Skin of body (tissue), 3 donors: ENCODE measurements at places on chromosomes 16 and 17. TPM values are rescaled to one million over a fixed set of nuclear protein-coding genes. Genes with fewer than 3 reads are reported as not detected.

Gene GINS2
- 5.3 TPM for total RNA-seq

Gene OR4D1
- total RNA-seq, result not detected

Gene SMIM36
- total RNA-seq, result not detected

Gene NDRG4
- 4.4 TPM for total RNA-seq

Gene MT3
- not detected for total RNA-seq

Gene BRICD5
- 2.7 TPM for total RNA-seq

Gene GPR142
- total RNA-seq, result not detected

Gene TBC1D26
- total RNA-seq, result 0.49 TPM

Gene GRAPL
- 0.89 TPM for total RNA-seq

DNA sequence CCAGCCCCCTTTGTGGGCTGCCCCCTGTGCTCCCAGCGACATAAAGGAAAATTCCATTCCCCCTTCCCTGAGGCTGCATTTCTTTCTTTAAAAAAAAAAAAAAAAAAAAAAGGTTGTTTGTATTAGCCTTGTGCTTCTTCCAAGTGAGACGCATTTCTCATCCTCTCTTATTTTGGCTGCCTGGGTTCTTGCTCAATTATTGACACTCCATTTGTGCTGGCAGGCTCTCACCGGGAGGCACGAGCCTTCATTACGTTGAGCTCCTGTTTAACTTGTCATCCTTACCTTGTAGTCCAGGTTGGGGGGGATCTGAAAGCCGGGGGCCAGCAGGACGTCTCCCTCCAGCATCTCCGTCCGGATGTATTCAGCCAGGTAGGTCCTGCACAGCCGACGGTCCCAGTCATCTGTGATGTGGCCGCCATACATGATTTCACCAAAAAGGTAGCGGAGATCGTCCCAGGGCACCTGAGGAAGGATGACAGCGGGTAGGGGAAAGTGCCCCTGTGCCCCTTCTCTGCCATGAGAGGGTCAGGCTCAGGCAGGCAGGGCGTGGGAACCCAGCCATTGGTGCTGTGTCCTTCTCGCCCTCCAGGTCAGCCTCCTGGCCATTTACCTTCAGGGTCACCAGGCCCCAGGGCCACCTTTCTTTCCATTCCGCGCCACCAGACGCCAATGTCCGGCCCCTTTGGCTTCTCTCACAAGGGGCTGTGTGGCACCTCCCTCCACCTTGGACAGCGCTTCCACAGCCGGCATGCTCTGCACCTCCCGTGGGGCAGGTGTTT lies 50.6 kb downstream of the PGS1 start:
- no peak for DNase-seq

GRCh38 chr17:40956401-40957254 lies 10.1 kb downstream of the KRT39 start:
- no peak for DNase-seq

- no peak for DNase-seq
These were observed 20.9 kb upstream of the CALB2 start for GRCh38 chr16:71337631-71338030.

- no peak for DNase-seq
These were observed 77.9 kb upstream of the SDK2 start for GRCh38 chr17:73722165-73722564.

DNA sequence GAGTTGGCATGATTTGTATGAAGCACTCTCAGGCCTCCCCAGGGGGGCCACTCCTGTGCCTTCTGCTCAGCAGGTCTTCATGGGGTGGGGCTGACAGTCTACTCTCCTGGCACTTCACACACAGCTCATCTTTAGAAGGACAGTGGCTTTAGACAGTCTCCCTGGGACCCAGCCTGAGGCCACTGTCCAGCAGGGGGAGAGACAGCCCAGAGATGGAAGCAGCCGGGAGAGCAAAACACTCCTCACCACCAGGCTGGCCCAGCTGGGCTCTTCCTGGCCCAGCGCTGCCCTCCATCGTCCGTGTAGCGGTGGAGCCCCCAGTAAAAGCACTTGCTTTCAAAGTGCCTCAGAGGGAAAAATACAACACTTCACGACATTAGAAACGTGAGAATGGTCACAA lies 62.0 kb upstream of the CRHR1 start:
- no peak for DNase-seq

DNA sequence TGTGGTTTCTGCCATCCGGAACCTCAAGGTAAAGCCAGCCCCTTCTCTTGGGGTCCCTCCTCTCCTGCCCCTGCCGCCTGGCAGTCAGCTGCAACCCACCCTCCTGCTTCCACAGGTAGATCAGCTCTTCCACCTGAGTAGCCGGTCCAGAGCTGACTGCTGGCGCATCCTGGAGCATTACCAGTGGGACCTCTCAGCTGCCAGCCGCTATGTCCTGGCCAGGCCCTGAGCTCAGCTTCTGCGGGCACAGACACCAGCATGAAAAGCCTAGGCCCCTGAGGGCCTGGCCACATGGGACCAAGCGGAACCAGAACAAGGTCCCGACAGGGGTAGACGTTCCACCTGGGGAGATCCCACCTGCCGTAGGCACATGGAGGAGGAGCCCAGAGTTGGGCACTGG lies 5.5 kb downstream of the PLSCR3 start:
- DNase-seq, result no peak

- DNase-seq, result no peak
These were observed 21.8 kb downstream of the KLHL36 start for GRCh38 chr16:84670063-84670462.

- DNase-seq, result peak; percentile 84
These were observed 66.3 kb upstream of the METRNL start for GRCh38 chr17:83012868-83013778.

DNA sequence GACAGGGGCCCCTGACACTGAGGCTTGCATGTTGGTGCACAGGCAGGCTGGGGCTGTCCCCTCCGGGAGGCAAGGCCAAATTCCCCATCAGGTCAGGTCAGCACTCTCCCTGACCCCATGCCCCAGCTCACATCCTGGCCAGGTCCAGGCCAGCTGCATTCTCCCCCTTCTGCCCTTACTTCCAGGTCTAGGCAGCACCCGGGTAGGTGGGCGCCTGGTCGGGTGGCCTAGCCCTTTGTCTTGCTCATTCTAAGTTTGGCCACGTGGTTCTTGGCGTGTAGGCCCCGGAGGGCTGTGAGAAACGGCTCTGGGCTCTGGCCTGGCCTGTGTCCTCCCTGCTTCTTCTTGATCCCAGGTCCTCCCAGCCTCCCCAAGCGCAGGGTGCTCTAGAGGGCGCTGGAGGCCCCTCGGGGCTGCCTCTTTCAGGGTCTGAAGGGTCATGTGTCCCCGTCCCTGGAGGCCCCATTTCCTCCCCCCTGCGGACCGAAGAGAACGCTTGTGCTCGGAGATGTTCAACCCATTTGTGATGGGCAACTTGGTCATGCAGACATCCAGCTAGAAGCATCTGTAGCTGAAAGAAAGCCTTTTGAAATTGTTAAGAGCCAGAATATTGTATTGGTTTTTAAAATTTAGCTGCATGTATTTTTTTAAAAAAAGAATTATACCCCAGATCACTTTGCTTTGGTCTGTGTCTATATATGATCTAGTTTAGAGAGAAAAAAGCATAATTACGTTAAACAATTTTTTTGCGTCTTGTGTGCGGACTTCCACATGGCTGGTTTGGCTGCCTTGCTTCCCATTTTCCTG lies 6.7 kb downstream of the BAHCC1 start:
- no peak for DNase-seq

- DNase-seq, result no peak
These were observed 76.3 kb downstream of the MGAT5B start for GRCh38 chr17:76944477-76944876.

GRCh38 chr17:35816723-35817122 lies 7.4 kb downstream of the TAF15 start:
- no peak for DNase-seq

GRCh38 chr17:60134396-60135150 lies 15.2 kb upstream of the CA4 start:
- no peak for DNase-seq

GRCh38 chr17:35605678-35606077 lies 18.6 kb downstream of the AP2B1 start:
- DNase-seq, result no peak

GRCh38 chr16:50244504-50245416 lies 21.6 kb upstream of the ADCY7 start:
- DNase-seq, result no peak

GRCh38 chr17:78223061-78223460 lies 8.4 kb upstream of the TMEM235 start:
- DNase-seq, result no peak

GRCh38 chr17:56740481-56740880 lies 93.2 kb downstream of the C17orf67 start:
- DNase-seq, result no peak

- no peak for DNase-seq
These were observed 68.2 kb downstream of the PLD6 start for GRCh38 chr17:17137731-17138585.

DNA sequence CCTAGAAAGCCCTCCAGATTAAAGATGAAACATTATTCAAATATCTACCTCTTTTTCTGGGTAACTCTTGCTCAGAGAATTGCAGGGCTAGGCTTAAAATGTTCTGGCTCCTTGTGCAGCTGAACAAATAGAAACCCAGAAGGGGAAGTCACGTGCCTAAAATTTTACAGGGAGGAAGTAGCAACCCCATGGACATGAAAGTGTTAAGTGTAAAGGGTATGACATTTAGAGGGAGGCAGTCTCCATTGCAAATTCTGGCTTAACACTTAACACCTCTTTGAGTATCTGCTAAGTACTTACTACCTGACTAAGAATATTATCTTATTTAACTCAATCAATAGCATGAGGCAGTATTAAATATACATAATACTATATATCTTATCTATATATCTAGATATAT lies 376.1 kb upstream of the ERCC4 start:
- no peak for DNase-seq

DNA sequence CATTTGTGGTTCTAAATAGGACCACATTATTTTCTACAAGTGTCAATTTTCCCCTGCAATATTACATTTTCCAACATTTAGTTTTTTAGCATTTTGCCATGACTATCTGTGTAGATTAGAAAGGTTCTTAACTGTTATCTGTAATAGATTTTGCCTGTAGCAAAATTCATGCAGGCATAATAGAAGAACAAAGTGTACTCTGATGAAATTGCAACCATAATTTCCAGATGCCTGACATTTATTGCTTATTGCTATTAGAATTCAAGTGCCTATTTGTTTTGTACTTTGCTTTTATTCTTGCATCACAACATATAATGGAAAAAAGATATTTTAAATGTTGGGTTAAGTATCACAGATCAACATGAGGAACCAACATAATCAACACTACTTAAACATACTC lies 337.7 kb downstream of the TOX3 start:
- no peak for DNase-seq

DNA sequence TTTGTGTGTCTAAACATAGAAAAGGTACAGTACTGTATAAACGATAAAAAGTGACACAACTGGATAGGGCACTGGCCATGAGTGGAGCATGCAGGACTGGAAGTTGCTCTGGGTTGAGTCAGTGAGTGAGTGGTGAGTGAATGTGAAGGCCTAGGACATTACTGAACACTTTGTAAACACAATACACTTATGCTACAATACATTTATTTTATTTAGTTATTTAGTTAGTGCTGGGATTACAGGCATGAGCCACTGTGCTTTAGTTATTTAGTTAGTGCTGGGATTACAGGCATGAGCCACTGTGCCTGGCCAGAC lies 4.6 kb downstream of the CFAP20 start:
- no peak for DNase-seq

GRCh38 chr16:88977018-88977811 lies at the start of gene CBFA2T3:
Gene CBFA2T3 (minus strand): TSS chr16:88977207. CDS start chr16:88976807, 400 bp downstream.
- peak; percentile 18 for DNase-seq

GRCh38 chr16:3694051-3694450 lies 23.3 kb downstream of the TRAP1 start:
- no peak for DNase-seq

DNA sequence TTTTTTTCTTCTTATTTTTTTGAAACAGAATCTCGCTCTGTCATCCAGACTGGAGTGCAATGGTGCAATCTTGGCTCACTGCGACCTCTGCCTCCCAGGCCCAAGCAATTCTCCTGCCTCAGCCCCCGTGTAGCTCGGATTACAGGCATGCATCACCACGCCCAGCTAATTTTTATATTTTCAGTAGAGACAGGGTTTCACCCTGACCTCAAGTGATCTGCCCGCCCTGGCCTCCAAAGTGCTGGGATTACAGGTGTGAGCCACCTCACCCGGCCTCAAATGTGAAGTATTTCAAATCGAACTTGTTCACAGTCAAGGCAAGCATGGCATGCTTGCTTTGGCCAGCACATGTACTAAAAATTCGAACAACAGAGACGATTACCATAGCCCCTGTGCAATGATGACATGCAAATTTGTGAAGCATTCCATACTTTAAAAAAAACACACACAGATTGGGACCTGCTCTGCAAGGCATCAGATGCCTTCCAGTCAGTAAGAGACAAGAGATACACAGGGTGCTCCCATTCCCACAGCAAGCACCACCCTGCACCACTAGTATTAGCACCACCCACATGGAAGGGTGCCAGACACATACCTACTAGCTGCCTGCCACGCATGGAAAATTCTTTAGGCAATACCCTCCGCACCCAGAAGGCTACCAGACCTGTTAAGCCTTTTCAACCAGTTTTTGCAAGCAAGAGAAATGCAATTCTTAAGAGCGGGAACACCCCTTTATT lies 47.2 kb downstream of the ANKRD11 start:
- DNase-seq, result peak; percentile 48

GRCh38 chr17:43027091-43028032 lies 2.3 kb downstream of the RND2 start:
- no peak for DNase-seq

- DNase-seq, result no peak
These were observed 30.4 kb upstream of the SSTR5 start for GRCh38 chr16:1042049-1042744.

DNA sequence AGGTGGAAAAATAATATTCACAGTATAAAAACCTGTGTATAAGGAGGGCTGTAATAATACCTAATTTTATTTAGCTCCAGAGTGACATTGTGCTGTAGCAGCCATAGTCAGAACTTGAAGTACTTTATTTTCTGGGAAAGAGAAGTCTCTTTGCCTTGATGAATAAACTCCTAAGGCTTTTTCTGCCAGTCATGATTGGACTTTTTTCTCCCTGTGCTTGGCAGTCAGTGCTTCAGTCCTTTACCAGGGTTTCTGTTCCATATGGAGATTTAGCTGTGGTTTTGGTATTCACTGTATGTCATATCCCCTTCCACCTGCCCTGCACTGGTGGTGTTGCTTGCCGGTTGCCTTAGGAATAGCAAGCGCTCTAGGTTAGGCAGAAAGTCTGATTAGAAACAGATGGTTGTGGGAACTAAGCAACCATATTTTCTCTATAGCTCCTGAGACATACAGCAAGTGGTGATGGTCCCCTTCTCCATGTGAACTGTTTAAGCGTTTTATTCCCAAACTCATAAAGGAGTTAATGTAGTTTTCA lies 24.7 kb downstream of the DDX42 start:
- no peak for DNase-seq

- DNase-seq, result no peak
These were observed 6.8 kb downstream of the LAT start for GRCh38 chr16:28991687-28992086.

DNA sequence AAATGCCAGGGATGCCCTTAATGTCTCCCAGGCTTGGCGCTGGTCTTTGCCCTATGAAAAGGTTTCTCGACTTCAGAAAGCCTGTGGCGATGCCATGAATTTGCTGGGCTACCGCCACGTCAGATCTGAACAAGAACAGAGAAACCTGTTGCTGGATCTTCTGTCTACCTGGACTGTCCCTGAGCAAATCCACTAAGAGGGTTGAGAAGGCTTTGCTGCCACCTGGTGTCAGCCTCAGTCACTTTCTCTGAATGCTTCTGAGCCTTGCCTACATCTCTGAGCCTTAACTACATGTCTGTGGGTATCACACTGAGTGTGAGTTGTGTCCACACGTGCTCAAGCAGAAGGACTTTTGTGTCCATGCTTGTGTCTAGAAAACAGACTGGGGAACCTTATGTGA lies 11.4 kb downstream of the CHST4 start:
- DNase-seq, result no peak

GRCh38 chr16:84611041-84611440 lies 6.8 kb downstream of the COTL1 start:
- peak; percentile 43 for DNase-seq
